AG04449 (cell line): ENCODE measurements at places on chromosomes 1 and 21.

DNA sequence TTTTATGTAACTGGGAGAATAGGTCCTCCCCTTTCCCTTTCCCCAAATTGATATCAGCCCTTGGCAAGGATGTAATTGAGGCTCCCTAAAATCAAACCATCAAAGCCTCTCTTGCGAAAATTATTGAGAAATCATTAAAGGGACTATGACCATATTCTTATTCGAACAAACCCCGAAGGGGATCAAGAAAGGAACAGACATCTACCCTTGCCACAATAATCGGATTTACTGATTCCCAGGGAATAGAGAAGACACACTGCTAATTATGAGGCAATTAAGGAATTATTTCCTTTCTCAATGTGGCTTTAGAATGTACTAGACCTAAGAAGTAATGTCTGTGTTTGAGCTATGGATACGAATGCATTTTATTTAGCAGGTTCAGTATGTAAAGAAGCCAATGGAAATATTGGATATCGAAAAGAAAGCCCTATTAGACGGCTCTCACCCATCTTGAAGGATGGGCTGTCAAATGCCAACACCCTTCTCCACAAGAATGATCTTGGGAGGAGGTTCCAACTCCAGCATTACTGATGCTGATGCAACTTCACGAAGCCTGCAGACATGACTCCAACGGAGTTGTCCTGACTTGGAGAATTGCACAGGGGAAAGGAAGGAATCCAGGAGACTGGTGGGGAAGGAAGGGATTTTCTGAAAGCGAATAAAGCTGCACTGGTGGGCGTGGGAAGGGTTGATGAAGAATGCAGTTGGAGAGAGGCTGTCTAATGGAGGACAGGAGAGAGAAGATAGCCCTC lies 11.6 kb upstream of the PTPRF start:
- DNase-seq, result no peak

- no peak for DNase-seq
These were observed 30.6 kb upstream of the TADA1 start for GRCh38 chr1:166906647-166907046.

- DNase-seq, result no peak
These were observed 61.0 kb downstream of the POFUT2 start for GRCh38 chr21:45226540-45227326.

- DNase-seq, result no peak
These were observed 126.6 kb downstream of the RUNX1 start for GRCh38 chr21:34922479-34922878.

- no peak for DNase-seq
These were observed 36.4 kb upstream of the FASLG start for GRCh38 chr1:172622541-172622940.

- DNase-seq, result no peak
These were observed 9.5 kb downstream of the F3 start for GRCh38 chr1:94532077-94532476.
